ENCODE measurements at places on chromosomes 5 and 9.

DNA sequence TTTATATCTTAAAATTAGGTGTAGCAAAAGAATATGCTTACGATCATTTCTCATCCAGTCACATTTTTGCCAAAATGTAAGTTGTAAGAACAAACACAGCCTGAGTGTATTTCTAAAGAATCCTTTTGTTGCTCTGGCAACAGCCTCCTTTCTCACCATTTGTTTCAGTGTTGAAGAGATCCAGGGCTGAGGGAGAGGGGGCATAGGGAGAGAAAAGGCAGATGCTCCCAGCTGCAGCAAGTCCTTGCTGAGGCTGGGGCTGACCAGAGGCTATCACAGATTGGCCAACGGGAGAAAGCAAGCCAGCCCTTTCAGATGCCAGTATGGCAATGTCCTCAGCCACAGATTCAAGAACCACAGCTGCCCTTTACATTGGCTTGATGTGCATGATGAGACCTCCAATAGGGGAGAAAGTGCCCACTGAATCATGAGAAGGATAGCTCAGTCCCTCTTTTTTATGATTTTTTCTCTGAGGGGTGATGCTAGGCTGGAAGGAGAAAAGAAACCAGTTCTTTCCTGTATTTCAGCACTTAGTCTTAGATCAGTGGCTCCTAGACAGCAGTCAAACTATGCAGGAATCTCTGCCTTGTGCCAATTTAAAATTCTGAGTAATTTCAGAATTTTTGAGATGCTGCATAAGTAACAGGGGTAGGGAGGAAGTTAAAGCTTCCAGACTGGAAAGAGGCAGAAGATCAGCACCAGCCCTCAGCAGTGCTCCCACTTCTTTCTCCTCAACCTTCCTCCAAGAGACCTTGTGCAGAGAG is 142.1 kb downstream of the LHFPL2 start:
- no peak for DNase-seq

DNA sequence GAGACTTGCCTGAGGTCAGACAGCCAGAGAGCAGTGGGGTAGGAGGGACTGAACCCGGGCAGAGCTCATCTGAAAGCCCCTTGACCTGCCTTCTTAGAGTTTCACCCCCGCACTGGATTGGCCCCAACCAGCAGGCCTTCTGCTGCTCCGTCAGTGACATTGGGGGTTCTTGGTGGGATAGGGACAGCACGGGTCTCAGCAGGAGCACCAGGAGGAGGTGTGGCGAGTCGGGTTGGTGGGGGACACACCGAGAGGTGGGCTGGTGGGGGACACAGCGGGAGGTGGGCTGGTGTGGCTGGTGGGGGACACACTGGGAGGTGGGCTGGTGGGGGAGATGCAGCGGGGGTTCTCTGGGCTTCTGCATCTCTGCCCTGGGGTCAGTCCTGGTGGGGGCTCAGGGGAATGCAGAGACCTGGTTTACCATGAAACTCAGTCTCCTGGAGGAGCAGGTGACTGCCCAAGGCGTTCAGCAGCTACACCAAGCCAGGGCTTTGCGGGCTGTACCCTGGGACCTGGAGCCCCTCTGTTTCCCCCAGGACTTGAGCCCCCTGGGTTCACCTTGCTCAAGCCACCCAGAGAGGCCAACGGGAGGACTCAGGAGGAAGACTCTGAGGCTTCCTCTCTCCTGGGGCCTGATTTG is 28.1 kb upstream of the RNU6ATAC start:
- DNase-seq, result no peak

GRCh38 chr5:43051684-43052083 is 11.6 kb upstream of the ANXA2R start:
- DNase-seq, result no peak

GRCh38 chr5:172733131-172733973 is 37.6 kb downstream of the DUSP1 start:
- no peak for DNase-seq

- no peak for DNase-seq
These were observed 47.5 kb downstream of the UBE2QL1 start for GRCh38 chr5:6496207-6496584.

- DNase-seq, result no peak
These were observed 43.1 kb upstream of the C6 start for GRCh38 chr5:41256400-41256799.

GRCh38 chr9:99753436-99753835 is 68.2 kb upstream of the NR4A3 start:
- no peak for DNase-seq

GRCh38 chr5:158383486-158383885 is 524.5 kb upstream of the CLINT1 start:
- DNase-seq, result no peak

GRCh38 chr5:170819824-170820223 is 36.3 kb downstream of the GABRP start:
- no peak for DNase-seq

DNA sequence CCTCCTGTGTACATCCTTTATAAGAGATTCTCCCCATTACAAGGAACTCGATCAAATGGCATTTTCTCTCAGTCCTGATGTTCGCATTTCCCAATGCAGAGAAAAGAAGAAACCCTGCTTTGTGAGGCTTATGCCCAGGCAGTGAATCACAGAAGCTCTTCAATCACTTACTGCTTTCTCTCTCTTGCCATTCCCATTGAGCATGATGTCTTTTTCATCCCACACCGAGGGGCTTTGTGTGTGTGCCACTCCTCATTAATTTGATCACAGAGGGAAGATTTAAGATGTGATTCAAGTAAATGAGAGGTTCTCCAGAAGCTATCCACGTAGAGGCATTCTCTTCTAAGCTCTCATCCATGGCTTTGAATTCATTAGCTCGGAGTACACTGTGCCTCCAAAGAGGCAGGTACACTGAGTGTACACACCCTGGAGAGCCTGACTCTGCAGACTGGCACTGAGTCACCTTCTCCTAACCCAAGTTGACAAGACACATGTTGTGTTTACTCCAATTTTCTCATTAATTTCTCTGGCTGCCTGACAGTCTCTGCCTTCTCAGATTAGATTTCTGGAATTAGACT is 45.4 kb downstream of the MFAP3 start:
- no peak for DNase-seq

DNA sequence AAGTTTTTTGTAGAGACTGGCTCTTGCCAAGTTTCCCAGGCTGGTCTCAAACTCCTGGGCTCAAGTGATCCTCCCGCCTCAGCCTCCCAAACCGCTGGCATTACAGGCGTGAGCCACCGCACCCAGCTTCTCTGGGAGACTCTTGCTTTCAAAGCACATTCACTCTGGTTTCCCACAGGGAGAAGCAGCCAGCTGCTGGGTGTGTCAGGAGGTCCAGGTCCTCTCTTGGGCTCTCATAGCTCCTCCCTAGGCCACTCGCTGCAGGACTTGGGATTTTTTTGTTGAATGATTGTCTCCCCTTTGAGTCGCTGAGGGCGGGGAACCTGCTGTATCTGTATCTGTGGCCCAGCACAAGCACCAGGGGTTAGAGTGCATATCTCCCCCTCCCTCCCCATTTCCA is 68.4 kb upstream of the RAPGEF1 start:
- no peak for DNase-seq

GRCh38 chr9:86046930-86047341 is 52.4 kb downstream of the GOLM1 start:
- DNase-seq, result no peak

GRCh38 chr5:127396490-127397155 is 106.0 kb downstream of the MEGF10 start:
- no peak for DNase-seq

DNA sequence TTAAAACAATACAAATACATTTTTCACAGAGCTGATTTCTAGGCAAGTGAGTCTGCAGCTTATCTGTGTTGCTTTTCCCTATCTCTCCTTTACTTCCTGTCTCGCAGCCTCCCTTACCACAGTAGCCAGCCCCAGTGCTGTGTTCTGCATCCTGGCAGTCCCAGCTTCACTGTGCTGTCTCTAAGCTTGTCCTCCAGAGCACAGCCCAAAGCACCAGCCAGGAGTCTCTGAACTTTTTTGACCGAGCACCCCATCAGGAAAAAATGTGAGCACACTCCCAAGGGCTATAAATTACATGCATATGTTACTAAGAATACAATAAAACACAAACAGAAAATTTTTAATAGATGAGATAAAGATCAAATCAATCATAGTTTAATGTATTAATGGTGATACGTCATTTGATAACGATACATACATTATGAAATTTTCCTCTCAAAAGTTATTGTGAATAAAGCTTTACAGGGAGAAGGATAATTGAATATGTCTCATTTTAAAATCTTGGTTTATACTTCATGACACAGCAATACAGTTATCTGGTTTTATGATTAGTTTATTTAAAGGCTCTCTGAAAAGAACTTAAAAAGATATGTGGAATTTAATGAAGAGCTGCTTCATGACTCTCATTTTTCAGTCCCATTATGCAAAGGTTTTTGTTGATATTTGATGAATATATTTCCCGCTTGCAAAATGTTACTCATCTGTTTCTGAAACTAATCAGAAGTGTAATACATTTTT is 7.3 kb upstream of the RHOBTB3 start:
- no peak for DNase-seq

DNA sequence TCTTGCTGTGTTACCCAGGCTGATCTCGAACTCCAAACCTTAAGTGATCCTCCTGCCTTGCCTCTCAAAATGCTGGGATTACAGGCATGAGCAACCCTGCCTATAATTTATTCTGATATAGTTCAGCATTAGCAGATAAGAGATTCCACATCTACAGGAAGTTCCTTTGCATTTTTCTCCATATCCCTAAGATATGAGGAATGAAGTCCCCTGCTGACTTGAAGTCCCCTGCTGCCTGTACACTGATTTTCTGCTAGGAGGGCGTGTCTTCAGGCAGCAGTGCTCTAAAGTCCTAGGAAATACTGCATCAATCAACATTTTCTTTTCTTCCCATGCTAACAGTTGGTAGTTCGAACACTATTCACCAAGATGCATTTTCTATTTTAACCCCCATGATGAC is 105.8 kb downstream of the ARHGAP26 start:
- no peak for DNase-seq

- DNase-seq, result no peak
These were observed 70.3 kb downstream of the RIGI start for GRCh38 chr9:32455738-32456137.

- DNase-seq, result no peak
These were observed 88.8 kb downstream of the OTULIN start for GRCh38 chr5:14753292-14753691.

DNA sequence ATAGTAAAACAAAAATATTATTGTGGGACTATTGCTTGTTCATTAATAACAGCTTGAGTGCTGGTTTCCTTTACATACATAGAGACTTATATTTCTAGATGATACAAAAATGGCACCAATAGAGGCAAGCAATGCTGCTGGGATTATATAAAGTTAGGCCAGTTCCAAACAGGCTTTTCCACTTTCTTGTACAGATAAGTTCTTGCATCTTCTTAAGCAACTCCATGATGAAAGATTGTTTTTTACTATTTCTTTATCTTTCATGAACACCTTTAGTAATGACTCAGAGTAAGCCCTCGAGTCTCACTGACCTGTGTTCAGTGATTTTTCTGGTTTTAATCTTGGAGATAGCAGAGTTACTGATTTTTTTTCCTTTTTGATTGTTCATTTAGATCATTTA is 324.4 kb downstream of the PRR16 start:
- DNase-seq, result no peak

- DNase-seq, result no peak
These were observed 40.3 kb upstream of the LRRC70 start for GRCh38 chr5:62538017-62538942.

DNA sequence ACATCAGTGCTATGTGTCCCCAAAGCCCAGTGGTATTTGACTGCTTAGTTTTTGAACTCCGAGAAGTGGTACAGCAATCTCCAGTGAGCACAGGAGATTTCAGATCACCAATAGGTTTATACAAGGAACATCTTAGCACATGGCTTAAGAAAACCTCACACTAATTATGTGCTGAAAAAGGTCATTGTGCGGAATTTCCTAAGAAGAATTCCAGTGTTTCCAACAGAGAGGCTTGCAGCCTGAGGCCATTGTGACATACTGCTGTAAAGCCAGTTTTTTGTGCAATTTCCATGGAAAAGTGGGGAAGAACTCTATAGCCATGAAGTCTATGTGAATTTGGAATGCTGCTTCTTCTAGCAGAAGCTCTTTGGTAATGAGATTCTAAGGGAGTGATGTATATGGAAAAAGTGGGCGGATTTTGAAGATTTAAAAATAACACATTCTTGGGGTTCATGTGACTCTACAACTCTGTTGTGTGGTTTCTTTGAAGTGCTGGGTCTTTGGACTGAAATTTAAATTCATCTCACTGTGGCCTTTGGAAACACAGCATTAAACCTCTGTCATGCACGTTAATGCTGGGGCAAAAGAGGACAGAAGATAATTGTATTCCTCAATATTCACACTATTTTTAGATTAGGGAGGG is 110.5 kb upstream of the CD180 start:
- no peak for DNase-seq

DNA sequence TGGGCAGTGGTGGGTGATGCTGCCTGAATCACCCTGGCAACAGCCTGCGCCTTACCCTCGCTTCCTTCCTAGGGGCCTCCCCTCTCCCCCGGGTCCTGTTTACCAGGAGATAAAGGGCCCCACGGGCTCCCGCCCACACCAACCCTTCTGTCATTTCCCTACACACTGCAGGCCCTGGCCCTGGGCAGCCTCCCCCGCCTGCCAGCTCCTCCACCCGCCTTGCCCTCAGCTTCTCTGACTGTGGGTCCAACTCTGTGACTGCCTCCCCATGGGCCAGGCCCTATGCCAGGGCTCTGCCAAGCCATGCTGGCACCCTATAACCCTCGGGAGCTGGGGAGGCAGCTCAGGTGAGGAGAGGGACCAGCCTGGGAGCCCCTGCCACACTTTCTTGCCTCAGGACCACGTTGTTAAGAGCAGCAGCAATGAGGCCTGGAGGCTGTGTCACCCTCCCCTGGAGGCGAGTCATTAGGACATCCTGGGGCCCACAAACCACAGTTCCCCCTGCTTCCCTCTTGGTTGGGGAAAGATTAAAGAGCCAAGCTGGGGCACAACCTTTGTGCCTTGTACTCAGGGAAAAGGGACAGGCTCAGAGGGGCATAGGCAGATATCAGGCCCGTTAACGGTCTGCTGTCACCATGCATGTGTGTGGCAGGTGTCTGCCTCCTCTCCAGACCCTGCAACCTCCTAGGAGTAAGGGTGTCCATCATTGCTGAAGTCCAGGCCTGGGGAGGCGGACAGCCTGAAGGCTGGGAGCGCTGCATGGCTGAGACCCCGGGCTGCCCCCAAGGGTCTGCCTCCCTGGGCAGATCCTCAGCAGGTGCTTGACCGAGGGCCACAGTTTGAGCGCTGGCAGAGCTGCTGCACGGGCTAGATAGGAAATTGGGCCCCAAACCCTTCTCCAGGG is 2.8 kb downstream of the MGAT4B start:
- peak; percentile 53 for DNase-seq

DNA sequence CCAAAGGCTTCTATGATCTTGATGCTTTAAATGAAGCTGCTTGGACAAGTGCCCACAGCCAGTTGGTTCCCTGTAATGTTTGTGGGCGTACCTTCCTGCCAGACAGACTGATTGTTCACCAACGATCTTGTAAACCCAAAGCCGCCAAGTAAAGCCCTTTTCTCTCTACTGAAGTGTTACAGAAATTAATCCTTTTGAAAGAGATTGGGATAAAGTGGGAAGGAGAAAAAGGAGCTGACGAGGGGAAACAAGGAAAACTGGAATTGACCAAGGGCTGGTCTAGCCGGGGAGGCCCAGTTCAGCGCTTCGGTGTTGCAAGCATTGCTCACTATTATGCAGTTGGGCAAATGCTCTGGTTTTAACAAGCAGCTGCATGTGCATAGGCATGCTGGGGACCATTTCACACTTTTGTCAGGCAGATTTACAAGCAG is 53.2 kb downstream of the ZNF474 start:
- DNase-seq, result no peak

GRCh38 chr9:20611691-20612287 is 10.5 kb downstream of the MLLT3 start:
- DNase-seq, result no peak
